ENCODE measurements at places on chromosomes 1 and 21.

GRCh38 chr1:60108196-60108595, 34.6 kb upstream of the C1orf87 start:
- DNase-seq = no peak

- no peak for DNase-seq
Observed at GRCh38 chr1:100851726-100852125, 42.9 kb downstream of the EXTL2 start.

- no peak for DNase-seq
Observed at GRCh38 chr1:183937611-183938010, 99.9 kb downstream of the COLGALT2 start.

GRCh38 chr1:22374001-22374400, 77.7 kb upstream of the ZBTB40 start:
- DNase-seq = no peak

- no peak for DNase-seq
Observed at GRCh38 chr1:9649769-9650168, 1.8 kb upstream of the PIK3CD start.

- no peak for DNase-seq
Observed at GRCh38 chr21:15084668-15085067, 19.9 kb upstream of the NRIP1 start.

Data from NCI-H524 (cell line).